ENCODE measurements at places on chromosomes 7 and 10. TPM values are rescaled to one million over a fixed set of nuclear protein-coding genes. Genes with fewer than 3 reads are reported as not detected.

The TAS2R4 gene
- 2.2 TPM for total RNA-seq

The GSTK1 gene
- 149 TPM for total RNA-seq

The ZNF248 gene
- 14.3 TPM for total RNA-seq

The CPA4 gene
- total RNA-seq: not detected

The AZGP1 gene
- total RNA-seq: 87.7 TPM

The ATP6V1F gene
- total RNA-seq: 180 TPM

The SEMA3E gene
- 11.9 TPM for total RNA-seq

The ZFYVE27 gene
- 29.4 TPM for total RNA-seq

The SLC39A12 gene
- total RNA-seq: 0.29 TPM

The FAM20C gene
- total RNA-seq: 58.8 TPM

The HMX3 gene
- total RNA-seq: not detected

The CYP3A4 gene
- not detected for total RNA-seq

The PAPOLB gene
- total RNA-seq: 0.38 TPM

The NEURL1 gene
- 0.64 TPM for total RNA-seq

The HABP2 gene
- total RNA-seq: 3.6 TPM
